Stimulated activated naive B cell treated with anti-CD40 and anti-IgM and Interleukin-4, amounts not matched to agents 10 μg/mL and 1 μg/mL and 100 μg/mL, for 72 hours (primary cell): ENCODE measurements at places on chromosomes 3 and 15.

- DNase-seq: no peak
Observed at GRCh38 chr3:167876620-167877281, 141.2 kb downstream of the SERPINI1 start.

GRCh38 chr15:60905587-60905986, 323.5 kb downstream of the RORA start:
- no peak for DNase-seq

- DNase-seq: no peak
Observed at GRCh38 chr3:19931767-19932188, 2.2 kb downstream of the EFHB start.

- DNase-seq: no peak
Observed at GRCh38 chr15:83983634-83984458, 251.7 kb upstream of the GOLGA6L4 start.

DNA sequence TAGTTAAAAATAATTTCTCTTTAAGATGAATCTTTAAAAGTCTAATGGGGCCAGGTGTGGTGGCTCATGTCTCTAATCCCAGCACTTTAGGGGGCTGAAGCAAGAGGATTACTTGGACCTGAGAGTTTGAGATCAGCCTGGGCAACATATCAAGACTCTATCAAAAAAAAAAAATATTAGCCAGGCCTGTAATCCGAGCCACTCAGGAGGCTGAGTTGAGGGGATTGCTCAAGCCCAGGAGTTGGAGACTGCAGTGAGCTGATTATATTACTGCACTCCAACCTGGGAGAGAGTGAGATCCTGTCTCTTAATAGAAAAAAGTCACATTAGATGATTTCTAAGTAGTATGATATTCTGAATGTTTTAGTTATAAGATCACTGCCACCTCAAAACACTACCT, 322.0 kb upstream of the MANF start:
- DNase-seq: no peak

- DNase-seq: no peak
Observed at GRCh38 chr3:187976365-187976900, 177.5 kb upstream of the LPP start.

GRCh38 chr3:185729337-185730055, 95.3 kb downstream of the IGF2BP2 start:
- no peak for DNase-seq

DNA sequence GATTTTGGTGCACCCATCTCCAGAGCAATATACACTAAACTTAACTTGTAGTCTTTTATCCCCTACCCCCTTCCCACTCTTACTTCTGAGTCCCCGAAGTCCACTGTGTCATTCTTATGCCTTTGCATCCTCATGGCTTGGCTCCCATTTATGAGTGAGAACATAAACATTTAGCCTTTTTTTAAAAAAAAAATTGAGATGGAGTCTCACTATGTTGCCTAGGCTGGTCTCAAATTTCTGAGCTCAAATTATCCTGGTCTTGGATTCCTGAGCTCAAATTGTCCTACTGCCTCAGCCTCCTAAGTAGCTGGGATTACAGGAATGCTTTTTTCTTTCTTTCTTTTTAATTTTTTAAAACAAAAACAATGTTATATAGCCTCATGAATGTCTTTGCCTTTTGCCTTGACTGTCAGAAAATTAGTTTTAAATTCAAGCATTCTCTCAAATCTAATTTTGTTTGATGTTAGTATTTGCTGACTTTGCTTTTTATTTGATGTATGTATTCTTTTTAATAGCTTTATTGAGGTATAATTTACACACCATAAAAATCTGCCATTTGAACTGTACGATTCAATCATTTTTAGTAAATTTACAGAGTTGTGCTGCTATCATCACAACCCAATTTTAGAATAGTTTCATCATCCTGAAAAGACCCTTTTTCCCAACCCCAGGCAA, 46.9 kb downstream of the NFKBIZ start:
- DNase-seq: no peak

DNA sequence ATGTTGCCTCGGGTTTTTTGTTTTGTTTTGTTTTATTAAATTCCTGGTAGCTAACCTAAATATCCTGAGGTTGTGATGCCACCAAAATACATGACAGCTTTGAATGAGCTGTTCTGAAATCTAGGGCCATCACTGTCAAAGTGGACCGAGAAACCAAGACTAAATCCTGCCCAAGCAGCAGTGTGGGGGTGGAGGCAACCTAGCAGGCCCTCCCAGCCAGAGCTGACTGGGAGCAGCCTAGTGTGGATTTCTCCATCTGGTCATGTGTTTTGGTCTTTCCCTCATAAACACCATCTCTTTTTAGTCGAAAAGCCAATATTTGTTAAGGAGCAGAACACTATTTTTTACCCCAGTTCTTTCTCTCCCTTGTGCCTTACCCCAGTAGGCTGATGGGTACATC, 52.2 kb downstream of the LARS2 start:
- DNase-seq: no peak

DNA sequence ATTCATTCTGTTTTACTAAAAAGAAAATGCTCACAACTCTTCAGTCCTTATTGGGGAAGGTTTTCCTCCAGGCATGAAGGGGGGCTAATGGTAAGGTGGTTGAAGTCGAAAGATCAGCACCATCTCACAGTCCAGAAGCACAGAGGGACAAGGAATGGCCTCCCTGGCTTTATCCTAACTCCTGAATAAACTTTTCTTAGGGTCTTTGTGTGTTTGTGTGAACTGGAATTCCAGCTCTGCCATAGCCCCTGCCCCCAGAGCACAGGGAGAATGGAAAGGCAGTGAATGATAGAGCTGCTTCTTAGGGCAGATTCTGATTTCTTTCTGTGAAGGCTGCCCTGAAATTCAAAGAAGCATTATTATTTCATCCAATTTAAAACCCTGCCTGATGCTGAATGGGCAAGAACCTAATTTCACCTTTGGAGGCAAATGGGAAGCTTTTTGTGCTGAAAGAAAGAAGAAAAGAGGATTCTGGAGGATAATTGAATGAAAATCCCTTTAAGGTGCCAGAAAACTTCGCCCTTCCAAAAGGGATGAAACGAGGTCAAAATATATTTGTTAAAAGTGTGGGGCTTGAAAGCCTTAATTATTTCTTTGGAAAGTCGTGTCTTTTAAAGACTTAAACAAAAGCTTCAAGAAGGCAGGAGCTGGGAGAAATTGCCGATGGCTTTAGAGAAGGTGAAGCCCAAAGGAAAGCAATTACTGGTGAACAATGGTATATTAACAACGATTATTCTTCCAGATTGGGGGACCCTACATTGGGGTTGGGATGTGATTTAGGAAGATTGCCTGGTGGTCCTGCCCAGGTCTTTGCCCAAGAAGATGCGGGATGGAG, 259.9 kb upstream of the RGMA start:
- no peak for DNase-seq

DNA sequence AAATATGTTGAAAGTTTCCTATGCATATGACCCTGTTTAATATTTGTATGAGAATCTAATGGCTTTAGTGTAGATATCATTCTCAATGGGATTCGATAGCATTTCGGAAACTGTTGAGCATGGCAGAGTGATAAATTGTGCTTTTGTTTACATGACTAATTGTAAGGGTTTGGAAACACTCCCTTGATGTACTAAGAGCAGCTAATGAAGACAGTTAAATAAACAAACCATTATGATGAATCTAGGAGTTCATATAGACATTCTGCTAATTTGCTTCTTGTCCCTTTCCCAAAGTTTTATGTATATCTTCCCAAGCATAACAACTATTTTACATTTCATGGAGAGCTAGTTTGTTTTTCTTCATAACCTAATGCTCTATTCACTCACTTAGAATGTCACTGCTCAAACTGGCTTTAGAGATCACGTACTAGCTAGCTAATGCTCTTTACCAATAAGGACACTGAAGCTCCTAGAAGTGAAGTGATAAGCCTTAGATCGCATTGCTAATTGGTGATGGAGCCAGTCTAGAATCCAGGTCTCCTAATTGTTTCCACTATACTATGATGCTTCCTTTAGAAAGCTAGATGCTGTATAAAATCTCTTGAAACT, 140.8 kb downstream of the TP63 start:
- no peak for DNase-seq

GRCh38 chr3:37899101-37899707, 37.5 kb downstream of the CTDSPL start:
- DNase-seq: no peak

DNA sequence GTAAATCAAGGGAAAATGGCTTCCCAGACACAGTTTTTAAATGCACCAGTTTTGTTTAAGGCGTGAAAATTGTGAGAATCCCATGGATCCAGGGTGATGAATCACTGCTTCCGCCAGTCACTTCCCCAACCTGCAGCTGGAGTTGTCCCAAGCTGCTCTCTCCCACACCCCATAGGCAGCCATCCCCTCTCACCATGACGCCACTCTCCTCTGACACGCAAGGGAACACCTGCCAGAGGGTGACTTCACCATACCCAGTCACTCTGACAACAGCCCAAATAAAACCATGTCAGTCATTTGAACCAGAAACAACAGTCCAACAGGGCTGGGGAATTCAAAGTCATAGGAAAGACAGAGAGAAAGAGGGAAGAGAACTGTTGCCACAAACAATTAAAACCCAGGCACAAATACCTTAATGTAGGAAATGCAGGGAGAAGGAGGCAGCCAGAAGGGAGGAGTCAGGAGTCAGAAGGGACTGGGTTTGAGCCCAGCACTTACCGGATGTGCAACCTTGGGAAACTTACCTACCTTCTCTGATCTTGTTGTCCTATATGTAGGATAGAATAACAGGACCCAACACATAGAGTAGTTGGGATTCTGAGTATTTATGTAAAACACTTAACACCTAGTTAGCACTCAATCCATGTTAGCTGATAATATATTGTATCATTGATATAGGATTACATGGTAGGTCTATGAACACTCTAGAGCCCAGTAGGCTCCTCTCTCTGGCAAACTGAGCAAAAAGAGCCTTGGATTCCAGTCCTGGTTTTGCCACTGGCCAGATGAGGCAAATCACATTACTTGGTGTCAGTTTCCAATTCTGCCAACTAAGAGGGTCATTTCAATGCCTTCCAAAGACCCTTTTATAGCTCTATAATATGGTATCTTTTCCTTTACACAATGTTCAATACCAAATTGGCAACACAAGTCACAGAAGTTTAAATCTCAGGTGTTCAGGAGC, 326.3 kb upstream of the ICE2 start:
- DNase-seq: no peak

GRCh38 chr15:59168536-59168935, 38.1 kb upstream of the LDHAL6B start:
- no peak for DNase-seq

DNA sequence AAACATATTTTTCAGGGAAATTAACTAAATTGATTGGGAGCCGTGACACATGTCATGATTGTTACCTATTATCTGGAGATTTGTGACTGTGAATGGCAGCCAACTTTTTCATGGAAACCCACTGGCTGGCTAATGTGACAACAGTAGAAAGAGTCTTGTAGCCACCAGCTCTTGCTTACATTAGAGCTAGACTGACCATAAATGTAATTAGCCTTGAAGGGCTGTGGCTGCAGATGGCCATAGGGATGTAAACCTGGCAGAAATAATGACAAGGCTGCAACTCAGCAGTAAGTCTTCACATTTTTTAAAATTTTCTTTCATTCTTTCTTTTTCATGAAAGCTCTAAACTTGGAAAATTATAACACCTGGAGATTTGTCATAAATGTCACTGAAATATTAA, 168.2 kb upstream of the ROBO2 start:
- DNase-seq: no peak

DNA sequence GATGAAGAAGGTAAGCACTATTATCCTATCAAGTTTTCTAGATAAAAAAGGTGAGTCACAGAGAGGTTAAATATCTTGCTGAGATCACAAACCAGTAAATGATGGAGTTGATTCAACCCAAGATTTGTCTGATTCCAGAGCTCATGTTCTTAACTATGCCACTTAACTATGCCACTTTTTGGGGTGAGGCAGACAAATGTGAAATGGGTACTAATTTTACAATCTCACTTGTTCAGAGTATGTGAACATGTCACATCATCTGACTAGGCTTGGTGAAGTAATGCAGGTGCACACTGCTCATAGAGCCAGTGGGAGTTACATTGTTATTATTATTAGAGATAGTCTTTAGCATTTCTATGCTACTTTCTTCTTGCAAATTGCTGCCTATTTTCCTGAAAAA, 2.0 kb downstream of the DRD3 start:
- no peak for DNase-seq

GRCh38 chr15:56608993-56609392, 124.3 kb downstream of the ZNF280D start:
- DNase-seq: no peak

DNA sequence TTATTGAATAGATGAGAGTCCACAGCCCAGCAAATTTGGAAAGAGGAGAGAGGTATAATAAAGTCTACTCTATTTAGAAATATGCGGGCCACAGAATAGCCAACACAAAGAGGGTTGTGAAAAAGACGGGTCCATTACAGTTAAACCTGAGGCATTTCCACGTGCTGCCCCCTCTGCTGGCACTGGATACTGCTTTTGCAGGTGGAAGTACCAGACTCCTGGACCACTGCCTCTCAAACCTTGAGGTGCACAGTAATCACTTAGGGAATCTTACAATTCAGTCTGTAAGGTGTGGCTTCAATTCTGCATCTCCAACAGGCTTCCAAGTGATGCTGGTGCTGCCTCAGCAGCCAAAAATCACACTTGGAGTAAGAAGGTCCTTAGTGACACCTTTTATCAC, 3.0 kb upstream of the TFDP2 start:
- DNase-seq: no peak

DNA sequence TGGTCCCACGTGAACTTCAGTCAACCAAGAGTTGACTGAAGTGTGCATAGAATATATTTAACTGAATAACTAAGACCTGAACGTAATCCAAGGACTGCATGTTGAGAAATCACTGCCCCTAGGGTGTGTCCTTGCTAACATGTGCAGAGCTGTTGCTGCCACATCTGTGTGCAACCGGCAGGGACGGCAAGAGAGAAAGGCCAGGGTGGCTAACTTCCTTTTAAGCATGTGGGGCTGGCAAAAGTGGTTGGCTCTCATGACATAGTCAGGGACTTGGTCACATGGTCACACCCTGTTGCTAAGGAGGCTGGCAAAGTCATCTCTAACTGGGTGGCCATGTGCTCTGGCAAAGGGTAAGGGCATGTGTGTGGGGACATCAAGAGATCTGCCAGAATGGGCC, 52.4 kb downstream of the GASK1A start:
- DNase-seq: no peak

DNA sequence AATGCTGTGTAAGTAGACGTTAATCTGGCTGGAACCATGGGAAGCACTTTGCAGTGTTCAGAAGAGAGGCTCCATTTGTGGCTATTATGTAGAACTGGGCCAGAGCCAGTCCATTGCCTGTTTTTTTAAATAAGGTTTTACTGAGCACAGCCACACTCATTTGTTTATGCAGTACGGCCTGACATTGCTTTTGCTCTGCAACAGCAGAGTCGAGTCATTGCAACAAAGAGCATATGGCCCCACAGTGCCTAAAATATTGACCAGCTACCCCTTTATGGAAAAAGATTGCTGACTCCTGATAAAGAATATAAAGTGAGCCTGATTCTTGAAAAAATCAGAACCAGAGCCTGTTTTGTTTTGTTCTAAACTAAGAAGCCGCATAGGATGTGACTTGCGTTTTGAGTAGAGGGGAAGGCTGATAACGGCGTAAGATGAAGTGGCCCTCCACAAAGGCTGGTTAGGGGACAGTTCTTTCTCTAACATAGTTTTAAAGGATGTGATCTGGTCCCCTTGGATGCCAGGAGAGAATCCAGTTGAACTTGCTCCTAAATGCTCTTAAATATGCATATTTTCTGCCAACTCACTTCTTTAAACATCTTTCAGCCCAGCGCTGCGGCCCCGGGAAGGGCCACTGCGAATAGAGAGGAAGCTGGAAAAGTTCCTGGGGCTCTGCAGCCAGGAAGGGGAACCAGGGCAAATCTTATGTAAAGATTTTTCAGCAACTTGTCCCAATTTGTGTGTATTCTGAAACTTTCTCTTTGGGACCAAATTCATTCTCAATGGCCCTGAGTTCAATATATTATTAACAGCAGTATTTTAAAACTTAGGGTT, 64.5 kb downstream of the GLDN start:
- no peak for DNase-seq
